ENCODE measurements at places on chromosomes 2 and 18.

DNA sequence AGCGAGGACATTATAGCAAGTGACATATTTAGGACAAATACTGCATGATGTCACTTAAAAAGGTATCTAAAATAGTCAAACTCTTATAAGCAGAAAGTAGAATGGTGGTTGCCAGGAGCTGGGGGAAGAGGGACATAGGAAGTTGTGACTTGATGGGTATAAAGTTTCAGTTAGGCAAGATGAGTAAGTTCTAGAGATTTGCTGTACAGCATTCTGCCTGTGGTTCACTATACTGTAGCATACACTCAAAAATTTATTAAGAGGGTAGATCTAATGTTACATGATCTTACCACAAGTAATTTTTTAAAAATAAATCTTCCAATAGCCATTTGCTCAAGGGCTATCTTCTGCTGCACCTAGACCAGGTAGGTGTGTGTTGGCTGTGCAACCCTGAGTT, 78.1 kb upstream of the NPAS2 start:
- no peak for DNase-seq

DNA sequence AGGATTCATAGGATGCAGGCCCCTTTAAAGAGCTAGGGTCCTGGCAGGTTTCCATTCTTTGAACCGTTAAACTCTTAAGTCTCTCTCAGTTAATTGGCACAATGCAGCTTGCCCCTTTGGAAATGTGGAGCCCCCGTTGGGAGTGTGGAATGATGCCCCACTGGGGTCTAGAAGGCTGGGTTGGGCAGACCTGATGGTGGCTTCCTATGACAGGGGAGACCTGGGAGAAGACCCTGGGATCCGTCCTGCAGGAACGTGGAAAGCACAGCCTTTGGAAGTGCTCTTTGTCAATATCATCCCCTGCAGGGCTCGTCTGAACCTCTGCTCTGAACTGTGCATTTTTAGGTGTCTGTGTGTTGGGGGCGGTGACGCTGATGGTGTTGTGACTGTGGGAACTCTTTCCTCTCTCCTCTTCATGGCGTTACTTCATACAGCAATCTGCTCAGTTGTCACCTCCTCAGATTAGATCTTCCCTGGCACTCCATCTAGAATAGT, 190.6 kb downstream of the MYCN start:
- no peak for DNase-seq

GRCh38 chr2:135904341-135904989, 28.2 kb upstream of the MCM6 start:
- DNase-seq = no peak

GRCh38 chr18:2814928-2815327, 31.9 kb upstream of the EMILIN2 start:
- no peak for DNase-seq

DNA sequence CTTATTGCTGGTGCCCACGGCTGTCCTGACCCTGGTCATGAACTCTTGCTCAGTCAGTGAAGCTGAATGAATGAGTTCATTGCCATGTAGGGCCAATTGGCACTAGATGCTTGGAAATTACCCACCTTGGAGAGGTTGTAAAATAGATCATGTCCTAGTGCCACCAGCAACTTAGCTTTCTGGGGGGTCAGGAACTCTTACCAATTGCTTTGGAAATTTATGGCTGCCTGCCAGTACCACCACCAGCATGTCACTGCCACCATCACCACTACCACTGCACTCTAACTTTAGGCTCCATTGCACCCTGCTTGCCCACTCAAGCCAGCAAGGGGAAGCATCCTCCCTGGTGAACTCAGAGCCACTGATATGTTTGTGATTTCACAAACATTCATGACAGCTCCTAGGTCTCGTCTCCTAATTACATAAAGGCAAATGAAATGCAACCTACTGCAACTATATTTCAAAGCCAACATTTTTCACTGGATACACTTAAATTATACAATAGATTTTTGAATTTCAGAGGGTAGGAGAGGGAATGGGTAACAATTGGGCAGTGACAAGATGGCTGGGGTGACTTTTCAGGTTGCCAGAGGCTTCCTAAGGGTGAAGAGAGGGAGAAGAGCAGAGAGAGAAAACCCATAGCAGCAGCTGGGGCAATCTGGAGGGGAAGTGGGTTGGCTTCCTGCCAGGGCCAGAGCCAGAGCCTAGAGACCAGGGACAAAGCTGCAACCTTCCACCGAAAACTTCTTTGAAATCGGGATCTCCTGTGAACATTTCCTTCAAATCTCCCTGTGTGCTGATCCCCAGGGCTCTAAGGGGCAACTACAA, 3.5 kb upstream of the EMILIN1 start:
- DNase-seq = no peak

DNA sequence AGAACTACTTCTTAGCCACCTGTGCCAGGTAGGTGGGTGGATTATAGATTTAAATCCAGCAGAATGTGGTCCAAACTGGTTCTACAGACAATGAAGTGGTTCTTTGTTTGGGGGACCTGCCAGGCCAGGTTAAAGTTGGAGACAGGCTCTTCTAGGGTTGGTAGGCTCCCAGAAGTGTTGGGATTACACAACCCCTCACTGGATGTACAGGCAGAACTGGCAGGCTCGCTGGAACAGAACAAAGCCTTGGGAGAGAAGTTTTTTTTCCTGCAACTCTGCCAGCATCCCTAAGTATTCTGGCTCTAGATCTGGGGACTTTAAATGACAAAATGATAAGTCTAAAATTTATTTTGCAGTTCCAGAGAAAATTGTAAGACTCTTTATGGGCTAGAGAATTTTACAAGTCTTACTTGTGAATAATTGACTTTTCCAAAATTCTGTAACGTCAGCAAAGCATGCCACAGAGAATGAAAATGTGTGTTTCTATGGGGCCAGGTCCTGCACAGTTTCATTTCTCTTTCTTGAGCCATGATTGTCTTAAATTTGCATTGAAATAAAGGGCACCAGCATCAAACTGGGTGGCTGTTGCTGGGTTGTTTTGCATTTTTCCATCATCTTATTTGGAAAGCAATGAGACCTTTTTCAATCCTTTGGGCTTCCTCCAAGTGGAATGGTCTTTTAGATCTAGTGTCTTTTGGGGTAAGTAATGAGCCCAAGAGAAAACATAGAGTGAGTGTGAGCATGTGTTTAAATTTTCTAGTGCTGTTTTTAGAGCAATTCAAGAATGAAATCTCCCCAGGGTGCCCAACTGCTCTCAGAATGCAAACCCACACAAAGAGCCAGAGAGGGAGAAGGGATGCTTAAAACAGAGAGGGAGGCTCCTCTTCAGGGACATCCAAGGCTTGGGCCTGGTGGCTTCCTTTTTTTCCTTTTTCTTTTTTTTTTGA, 32.4 kb upstream of the ATL2 start:
- DNase-seq = peak; percentile 49

GRCh38 chr2:2647141-2647541, 316.1 kb upstream of the MYT1L start:
- no peak for DNase-seq

GRCh38 chr2:83054751-83055150, 1404.3 kb downstream of the SUCLG1 start:
- no peak for DNase-seq

GRCh38 chr2:56316011-56316410, 132.2 kb downstream of the CCDC85A start:
- DNase-seq = no peak

GRCh38 chr2:18247282-18248110, 313.0 kb downstream of the RDH14 start:
- no peak for DNase-seq

GRCh38 chr2:38572167-38572566, 30.6 kb downstream of the HNRNPLL start:
- no peak for DNase-seq

DNA sequence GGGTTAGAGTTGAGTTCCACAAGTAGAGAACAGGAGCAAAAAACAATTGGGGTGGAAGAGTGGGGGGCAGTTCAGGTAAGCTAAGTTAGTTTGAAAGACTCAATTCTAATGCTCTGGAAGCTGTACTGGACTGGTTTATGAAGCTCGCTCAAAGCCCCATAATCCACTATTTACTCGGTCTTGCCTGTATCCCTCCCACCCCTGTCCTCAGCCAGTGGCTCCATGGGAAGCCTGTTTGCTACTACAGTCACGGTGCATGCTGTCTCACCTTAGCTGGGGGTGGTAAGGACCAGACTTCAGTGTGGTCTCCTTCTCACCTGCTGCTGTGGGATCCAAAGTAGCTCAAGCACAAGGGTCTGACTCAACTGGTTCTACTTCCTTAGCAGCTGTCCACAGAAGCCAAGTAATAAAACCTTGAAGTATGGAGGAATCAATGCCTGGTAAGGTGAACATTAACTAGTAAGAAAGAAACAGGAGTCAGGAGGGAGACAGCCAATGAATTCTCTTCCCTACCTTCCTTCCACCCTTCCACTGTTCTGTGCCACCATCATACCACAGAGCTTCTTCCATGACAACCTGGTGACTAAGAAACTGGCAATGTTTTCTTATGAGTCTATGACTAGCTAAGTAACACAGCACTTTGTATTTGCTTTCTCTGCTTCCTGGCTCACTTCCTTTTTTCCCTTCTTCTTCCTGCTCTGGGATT, 230.8 kb downstream of the SRBD1 start:
- DNase-seq = no peak

- DNase-seq = no peak
Measured at GRCh38 chr2:181780657-181781056, 100.3 kb upstream of the NEUROD1 start.

DNA sequence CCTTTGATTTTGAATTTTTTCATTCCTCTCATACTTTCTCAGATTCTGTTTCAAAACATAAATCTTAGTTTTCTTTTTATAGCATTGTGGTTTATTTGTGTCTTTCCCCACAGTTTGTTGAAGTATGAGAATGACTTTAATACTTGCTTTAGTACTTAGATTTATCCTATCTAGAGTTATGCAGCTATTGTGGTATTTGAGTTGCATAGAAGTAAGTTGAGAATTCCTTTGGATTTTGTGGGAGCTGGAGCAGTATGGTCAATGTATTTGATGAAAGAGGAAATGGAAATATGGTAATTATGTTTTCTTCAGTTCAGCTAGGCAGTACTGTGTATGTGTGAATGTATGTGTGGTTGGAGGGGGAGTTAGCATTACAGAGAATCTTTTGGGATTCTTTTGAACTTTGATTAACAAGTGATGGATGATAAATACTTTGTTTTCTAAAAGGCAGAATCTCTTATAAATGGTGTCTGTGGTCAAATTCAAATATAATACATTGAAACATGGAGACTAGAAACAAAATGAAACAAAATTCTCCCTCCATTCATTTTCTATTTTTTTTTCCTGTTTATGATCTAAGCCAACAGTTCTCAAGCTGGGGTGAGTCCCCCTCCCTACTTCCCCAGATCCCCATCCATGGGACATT, 3.0 kb downstream of the ACVR2A start:
- no peak for DNase-seq

DNA sequence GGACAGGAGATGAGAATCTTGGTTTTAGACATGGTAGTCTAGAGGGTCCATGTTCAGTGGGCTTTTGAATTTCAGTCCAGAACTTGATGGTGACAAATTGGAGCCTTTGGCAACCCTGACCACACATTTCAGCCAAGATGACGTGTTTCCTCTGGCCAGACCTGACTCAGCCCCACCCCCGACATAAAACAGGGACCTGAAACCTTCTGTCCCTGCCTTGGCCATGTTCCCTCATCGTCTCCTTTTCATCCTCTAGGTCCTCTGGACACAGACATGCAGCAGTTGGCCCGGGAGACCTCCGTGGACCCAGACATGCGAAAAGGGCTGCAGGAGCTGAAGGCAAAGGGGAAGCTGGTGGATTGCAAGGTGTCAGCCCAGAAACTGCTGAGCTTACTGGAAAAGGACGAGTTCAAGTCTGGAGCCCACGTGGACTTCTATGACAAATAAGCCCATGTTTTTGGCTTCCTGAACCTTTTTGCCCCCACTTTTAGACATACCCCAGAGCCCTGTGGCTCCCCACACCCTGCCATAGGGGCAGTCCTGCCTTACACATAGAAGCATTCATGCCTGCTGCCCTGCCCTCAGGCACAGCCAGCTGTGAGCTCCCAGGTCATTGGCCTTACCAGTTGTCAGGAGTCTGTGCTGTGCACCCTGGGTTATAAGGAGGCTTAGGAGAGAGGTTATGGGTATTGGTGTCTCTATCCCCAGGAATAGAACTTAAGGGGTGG, 4.0 kb downstream of the SPR start:
- DNase-seq = no peak

DNA sequence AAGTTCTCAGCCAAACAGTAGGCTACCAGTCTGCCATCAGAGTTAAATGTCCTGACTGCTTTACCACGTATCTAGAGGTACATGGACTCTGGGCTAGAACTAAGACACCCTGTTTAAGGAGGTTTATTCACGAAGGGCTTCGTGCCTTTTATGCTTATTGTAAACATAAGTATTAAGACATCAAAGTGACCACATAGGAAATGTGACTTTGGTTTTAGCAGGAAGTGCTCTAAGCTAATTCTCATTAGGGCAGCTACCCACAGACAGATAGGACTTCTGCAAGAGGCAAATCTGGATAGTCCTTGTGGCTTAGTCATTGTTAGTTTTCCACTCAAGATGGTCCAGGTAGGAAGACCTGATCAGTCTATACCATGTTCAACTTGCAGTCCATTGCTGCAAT, 233.3 kb upstream of the MGAT5 start:
- no peak for DNase-seq

- no peak for DNase-seq
Measured at GRCh38 chr2:219001577-219002394, 8.6 kb upstream of the CRYBA2 start.

GRCh38 chr2:109447251-109447661, 166.5 kb downstream of the SEPTIN10 start:
- DNase-seq = no peak

DNA sequence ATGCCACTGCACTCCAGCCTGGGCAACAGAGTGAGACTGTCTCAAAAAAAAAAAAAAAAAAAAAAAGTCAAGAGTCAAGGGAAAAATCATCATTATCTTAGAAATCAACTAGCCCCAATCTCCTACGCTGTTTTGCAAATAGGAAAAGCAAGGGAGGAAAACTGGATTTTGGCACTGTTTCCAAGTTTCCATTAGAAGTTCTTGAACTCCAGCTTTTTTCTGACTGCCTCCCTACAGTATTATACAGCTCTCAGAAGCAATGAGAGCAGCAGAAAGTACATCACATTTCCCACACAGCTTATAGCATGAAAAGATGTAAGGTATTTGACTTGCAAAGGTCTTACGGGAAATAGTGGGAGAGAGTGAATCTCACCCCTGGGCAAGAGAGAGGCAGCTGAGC, 127.8 kb downstream of the OSR1 start:
- DNase-seq = no peak

- no peak for DNase-seq
Measured at GRCh38 chr2:60497500-60497899, 56.0 kb downstream of the BCL11A start.

GRCh38 chr2:177711483-177712265, 319.1 kb downstream of the AGPS start:
- no peak for DNase-seq

GRCh38 chr2:234422981-234423431, 73.9 kb downstream of the ARL4C start:
- no peak for DNase-seq

GRCh38 chr18:13374096-13374467, 155.5 kb downstream of the LDLRAD4 start:
- DNase-seq = no peak

- DNase-seq = no peak
Measured at GRCh38 chr2:236659758-236660150, 90.1 kb downstream of the ACKR3 start.

GRCh38 chr2:37894601-37895000, 30.5 kb upstream of the RMDN2 start:
- no peak for DNase-seq

GRCh38 chr2:176763851-176764404, 448.7 kb upstream of the HNRNPA3 start:
- no peak for DNase-seq

Data from dorsolateral prefrontal cortex (tissue), 122 donors.